ENCODE measurements at places on chromosomes 5 and 9. TPM values are rescaled to one million over a fixed set of nuclear protein-coding genes. Genes with fewer than 3 reads are reported as not detected.
A peak's percentile ranks its signal among the peaks of the same experiment; 100 is the strongest.

- H3K27me3 ChIP-seq = no peaks in the 10 kb centered on the region
- H3K36me3 ChIP-seq = no peaks in the 10 kb centered on the region
- H3K4me3 ChIP-seq = no peak overlapping the region
Observed at GRCh38 chr9:123335193-123335985, 20.6 kb upstream of the CRB2 start.

DNA sequence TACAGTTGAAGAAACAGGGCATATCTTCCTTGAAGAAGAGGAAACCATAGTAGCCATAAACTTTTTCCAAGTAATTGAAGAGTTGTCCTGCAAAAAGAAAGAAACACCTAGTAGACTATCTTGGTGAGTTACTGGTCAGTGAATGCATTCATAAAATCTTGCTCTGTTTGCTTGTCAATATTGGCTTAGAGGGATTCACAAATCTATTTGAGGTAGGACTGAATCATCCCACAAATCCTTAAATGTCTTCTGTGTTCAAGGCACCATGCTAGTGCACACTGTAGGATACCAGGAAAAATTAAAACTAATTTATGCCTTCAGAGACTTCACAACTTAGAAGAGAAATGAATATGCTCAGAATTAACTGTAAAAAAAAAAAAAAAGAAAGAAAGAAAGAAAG, 57.6 kb downstream of the GRAMD2B start:
- H3K27me3 ChIP-seq = no peaks in the 10 kb centered on the region
- no peak for DNase-seq
- H3K4me3 ChIP-seq = no peak overlapping the region
- peaks cover 5% of the 10 kb centered on the region for H3K36me3 ChIP-seq
- H3K27ac ChIP-seq = no peak overlapping the region

DNA sequence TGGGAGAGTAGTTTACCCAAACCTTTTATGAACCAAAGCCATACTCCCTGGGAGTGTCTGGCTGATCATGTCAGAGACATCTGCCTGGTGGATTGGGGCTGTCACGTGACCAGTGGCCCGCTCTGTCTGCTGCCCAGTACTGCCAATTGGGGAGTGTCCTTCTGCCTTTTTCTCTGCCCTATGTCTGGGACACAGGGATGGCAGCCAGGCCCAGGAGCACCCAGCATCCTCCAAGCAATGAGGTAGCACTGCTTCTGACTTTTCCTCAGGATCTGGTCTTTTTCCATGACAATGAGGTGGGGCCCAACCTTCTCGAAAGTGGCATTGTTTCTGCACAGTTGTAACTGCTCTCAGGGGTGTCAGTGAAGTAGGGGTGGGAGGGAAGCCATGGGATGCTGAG, 21.8 kb downstream of the DAPK1 start:
- peaks cover 5% of the 10 kb centered on the region for H3K4me1 ChIP-seq
- H3K4me3 ChIP-seq = no peak overlapping the region
- no peaks in the 10 kb centered on the region for H3K27me3 ChIP-seq
- peaks cover 22% of the 10 kb centered on the region for H3K36me3 ChIP-seq
- DNase-seq = no peak

DNA sequence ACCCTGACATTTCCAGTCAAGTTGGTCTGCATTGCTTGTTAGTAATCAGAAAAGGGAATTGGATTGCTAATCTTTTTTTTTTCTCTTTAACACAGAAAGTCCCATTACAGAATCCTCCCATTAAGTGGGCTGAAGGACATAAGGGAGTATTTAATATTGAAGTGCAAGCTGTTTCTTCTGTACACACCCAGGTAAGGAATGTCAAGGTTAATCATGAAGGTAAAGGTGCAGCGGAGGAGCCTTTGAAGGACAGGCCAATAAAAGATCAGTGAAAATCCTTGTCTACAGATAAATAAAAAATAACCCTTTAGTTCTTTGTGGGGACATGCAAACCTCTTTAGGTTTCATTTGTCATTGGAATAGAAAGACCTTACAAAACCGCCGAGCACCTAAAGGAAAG, 161.4 kb downstream of the DOCK8 start:
- no peaks in the 10 kb centered on the region for H3K36me3 ChIP-seq
- DNase-seq = no peak
- peaks cover 40% of the 10 kb centered on the region for H3K4me1 ChIP-seq
- no peaks in the 10 kb centered on the region for H3K27me3 ChIP-seq

- DNase-seq = no peak
- no peak overlapping the region for H3K4me3 ChIP-seq
- peaks cover 13% of the 10 kb centered on the region for H3K36me3 ChIP-seq
- no peaks in the 10 kb centered on the region for H3K27me3 ChIP-seq
Observed at GRCh38 chr5:55701462-55702103, 10.5 kb downstream of the SLC38A9 start.

- DNase-seq = no peak
- no peak overlapping the region for H3K4me3 ChIP-seq
- H3K27ac ChIP-seq = no peak overlapping the region
- H3K27me3 ChIP-seq = no peaks in the 10 kb centered on the region
- H3K4me1 ChIP-seq = no peaks in the 10 kb centered on the region
Observed at GRCh38 chr9:134026581-134026980, 1.3 kb downstream of the BRD3OS start.

- DNase-seq = no peak
- H3K36me3 ChIP-seq = no peaks in the 10 kb centered on the region
- H3K27me3 ChIP-seq = no peaks in the 10 kb centered on the region
- no peaks in the 10 kb centered on the region for H3K4me1 ChIP-seq
- no peak overlapping the region for H3K4me3 ChIP-seq
- no peak overlapping the region for H3K27ac ChIP-seq
Observed at GRCh38 chr9:133423216-133423615, 1.0 kb downstream of the ADAMTS13 start.

PCDHA1 gene
- total RNA-seq = not detected

GRCh38 chr9:137305060-137305797, 3.2 kb upstream of the NRARP start:
- H3K4me3 ChIP-seq = peak overlapping the region; percentile 51
- H3K27ac ChIP-seq = peak overlapping the region; percentile 80
- peaks cover 4% of the 10 kb centered on the region for H3K27me3 ChIP-seq
- H3K4me1 ChIP-seq = peaks cover 24% of the 10 kb centered on the region
- no peaks in the 10 kb centered on the region for H3K36me3 ChIP-seq

DNA sequence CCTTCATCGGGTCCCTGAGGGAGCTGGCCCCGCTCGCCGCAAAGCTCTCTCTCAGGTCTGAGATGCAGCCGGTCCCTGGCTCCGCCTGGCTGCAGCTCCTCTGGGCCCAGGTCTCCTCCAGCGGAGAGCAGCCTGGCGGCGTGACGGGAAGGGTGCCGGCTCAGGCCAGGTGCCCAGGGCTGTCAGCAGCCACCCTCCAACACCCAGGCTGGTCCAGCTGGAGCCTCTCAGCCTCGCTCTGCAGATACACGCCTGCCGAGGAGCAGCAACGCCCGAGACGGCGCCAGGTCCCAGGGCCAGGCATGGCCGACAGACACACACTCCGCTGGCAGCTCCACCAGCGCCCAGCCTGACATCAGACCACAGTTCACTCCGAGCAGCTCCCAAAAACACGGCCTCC, 25.6 kb downstream of the FAM163B start:
- no peak overlapping the region for H3K4me3 ChIP-seq
- no peaks in the 10 kb centered on the region for H3K27me3 ChIP-seq
- DNase-seq = no peak
- no peak overlapping the region for H3K27ac ChIP-seq
- H3K36me3 ChIP-seq = no peaks in the 10 kb centered on the region
- peaks cover 49% of the 10 kb centered on the region for H3K4me1 ChIP-seq

DNA sequence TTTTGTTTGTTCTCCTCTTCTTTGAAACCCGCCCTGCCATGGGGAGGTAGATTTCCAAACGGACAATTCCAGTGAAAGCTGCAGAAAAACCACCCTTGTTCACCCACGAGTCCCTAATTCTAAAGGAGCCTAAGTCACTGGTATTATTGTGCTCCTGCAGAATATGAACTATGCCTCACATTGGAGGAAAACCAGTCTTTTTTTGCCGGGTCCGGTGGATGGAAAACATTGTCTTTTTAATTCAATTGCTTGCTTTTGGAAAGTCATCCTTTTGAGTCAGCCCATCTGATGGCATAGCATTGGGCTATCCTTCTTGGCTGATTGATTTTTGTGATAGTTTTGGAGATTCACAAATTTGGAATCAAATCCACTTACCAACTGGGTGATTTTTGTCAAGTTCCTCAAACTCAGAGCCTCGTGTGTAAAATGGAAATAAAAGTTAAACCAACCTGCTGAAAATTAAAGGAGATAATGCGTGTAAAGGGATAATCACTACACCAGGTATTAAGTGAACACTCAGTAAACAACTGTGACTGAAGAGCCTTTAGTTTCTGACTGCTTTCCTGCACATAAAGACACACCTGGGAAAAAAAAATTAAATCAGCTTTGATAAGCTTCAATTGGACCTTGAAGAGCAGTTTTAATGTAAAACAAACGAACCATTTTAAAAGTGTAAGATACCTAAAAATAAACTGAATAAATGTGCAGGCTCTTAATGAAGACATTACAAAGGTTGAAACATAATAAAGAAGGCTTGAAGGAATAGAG, 780 bp upstream of the CCNJL start:
- H3K27ac ChIP-seq = no peak overlapping the region
- H3K4me3 ChIP-seq = peak overlapping the region; percentile 91
- DNase-seq = no peak
- H3K27me3 ChIP-seq = no peaks in the 10 kb centered on the region

DNA sequence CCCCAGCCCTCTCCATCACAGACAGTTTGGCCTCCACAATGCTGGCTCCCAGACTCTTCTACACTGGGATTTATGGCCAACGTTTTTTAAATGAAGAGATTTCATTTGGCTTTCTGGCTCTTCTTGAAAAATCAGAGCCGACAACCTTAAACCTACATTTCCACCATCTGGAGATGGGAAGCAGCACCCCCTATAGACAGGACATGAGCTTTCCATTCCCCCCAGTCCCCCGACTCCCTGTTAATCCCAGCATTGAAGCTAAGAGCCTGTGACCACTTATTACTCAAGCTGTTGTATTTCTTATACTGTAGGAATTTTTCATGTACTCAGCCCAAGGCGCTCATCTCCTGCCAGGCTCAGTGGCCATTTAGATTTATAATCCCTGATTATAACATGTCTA, 34.0 kb upstream of the AFAP1L1 start:
- no peak for DNase-seq
- H3K4me3 ChIP-seq = no peak overlapping the region
- no peak overlapping the region for H3K27ac ChIP-seq

CCL27 gene
- total RNA-seq = 0.76 TPM

DNA sequence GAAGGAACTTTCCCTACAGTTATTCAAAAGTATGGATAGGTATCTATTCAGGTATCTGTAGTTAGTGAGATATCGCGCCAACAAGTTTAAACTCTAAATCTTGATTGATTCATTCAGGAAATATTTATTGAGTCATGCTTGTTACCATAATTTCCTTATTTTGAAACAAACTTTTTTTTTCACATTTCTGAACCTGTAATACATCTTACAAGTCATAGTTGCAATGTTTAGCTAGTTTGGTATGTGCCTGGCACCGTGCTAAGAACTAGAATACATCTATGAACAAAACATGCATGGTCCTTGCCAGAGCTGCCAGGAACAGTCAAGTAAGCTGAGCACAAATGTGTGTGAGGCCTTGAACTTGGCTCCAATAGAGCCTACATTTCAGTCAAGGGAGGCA, 226.4 kb downstream of the PCSK5 start:
- H3K36me3 ChIP-seq = no peaks in the 10 kb centered on the region
- no peaks in the 10 kb centered on the region for H3K27me3 ChIP-seq
- no peak overlapping the region for H3K4me3 ChIP-seq
- H3K4me1 ChIP-seq = no peaks in the 10 kb centered on the region
- no peak overlapping the region for H3K27ac ChIP-seq

DNA sequence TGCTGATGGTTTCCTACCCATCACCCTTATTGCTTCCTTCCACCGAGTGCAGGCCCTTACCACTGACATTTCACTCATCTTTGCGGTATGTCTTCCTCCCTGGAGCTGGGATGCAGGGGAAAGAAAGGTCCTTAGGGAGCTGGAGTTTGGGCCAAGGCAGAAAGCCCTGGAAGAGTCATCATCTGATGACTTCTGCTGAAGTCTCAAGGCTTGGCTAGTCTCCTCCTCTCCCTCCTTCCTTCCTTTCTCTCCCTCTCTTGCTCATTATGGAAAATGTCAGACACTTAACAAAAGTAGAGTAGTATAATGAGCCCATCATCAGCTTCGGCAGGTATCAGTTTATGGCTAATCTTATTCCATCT, 40.0 kb downstream of the LARP1 start:
- H3K27ac ChIP-seq = no peak overlapping the region
- DNase-seq = no peak
- no peaks in the 10 kb centered on the region for H3K27me3 ChIP-seq
- no peak overlapping the region for H3K4me3 ChIP-seq

- no peaks in the 10 kb centered on the region for H3K27me3 ChIP-seq
- peaks cover 21% of the 10 kb centered on the region for H3K4me1 ChIP-seq
- no peak overlapping the region for H3K4me3 ChIP-seq
Observed at GRCh38 chr9:132732326-132733259, 62.3 kb downstream of the GTF3C4 start.

DNA sequence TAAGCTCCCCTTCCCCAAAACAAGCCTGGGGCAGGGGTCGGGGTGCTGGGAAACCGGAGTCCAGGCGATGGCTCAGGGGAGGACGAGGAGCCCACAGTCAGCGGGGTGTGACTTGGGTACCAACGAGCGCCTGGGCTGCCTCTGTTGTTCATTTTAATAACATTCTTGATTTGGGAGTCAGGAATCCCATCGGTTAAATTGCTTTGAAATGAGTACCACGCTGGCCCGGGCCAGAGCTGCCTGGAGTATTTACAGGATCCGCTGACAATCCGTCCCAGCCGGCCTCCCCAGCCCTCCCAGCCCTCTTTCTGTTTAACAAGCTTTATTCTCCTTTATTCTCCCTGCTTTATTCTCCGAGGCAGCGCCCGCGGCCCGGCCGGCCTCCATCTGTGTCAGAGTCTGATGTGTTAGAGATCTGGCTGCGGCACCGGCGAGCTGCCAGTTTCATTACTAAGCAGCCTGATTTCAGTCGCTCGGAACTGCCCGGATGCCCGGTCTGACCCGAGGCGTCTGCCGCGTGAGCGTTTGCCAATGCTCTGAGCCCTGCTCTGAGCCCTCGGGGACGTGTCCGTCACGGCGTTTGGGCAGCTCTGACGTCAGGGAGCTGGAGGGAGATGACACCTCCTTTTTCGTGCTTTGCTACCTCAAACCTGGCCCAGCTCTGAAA, 16.5 kb upstream of the QRFP start:
- H3K27me3 ChIP-seq = peaks cover 36% of the 10 kb centered on the region
- H3K36me3 ChIP-seq = no peaks in the 10 kb centered on the region
- H3K4me1 ChIP-seq = peaks cover 3% of the 10 kb centered on the region
- peak overlapping the region; percentile 22 for H3K4me3 ChIP-seq
- H3K27ac ChIP-seq = no peak overlapping the region
- DNase-seq = no peak

All from SJCRH30 (cell line).